ENCODE measurements at places on chromosomes 2 and 18.

- DNase-seq = no peak
These were observed 337.0 kb downstream of the EIPR1 start for GRCh38 chr2:3040496-3041140.

DNA sequence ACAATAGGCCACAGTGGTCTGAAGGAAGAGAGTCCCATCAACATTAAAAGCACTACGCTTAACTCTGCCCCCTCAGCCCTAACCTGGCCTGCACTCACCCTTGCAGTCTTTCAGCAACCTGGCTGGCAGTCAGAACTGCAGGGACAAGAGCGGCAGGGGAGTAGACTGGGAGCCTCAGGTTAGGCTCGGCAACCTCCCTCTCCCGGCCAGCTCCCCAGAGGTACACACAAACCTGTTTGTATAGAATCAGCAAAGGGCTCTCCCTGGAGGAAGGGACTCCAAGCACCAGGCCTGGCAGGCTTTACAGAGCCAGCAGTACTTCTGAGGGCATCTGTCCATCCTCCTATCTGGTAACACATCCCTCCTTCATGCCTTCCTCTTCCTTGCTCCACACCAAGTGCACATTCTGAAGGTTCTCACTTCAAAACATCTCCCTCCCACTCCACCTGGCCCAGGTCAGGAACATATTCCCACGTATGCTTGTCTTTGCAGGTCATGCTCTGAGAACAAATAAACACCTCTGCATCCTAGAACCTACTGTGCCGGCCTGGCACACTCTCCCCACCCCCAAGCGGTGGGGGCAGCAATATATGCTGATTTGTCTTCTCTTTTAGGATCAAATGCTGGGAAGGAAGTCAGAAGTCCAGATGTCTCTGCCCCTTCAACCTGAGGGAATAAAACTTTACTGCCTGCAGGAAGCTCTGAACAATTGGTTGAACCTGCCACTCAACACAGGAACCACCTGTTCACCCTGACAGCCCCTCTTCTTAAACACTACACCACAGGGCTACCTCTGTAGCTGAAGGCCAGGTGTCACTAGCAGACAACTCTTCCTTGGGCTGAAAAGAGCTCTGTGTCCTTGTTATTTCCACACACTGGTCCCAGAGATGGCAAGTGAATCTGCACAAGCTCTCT lies 12.6 kb upstream of the SFXN5 start:
- DNase-seq = no peak

DNA sequence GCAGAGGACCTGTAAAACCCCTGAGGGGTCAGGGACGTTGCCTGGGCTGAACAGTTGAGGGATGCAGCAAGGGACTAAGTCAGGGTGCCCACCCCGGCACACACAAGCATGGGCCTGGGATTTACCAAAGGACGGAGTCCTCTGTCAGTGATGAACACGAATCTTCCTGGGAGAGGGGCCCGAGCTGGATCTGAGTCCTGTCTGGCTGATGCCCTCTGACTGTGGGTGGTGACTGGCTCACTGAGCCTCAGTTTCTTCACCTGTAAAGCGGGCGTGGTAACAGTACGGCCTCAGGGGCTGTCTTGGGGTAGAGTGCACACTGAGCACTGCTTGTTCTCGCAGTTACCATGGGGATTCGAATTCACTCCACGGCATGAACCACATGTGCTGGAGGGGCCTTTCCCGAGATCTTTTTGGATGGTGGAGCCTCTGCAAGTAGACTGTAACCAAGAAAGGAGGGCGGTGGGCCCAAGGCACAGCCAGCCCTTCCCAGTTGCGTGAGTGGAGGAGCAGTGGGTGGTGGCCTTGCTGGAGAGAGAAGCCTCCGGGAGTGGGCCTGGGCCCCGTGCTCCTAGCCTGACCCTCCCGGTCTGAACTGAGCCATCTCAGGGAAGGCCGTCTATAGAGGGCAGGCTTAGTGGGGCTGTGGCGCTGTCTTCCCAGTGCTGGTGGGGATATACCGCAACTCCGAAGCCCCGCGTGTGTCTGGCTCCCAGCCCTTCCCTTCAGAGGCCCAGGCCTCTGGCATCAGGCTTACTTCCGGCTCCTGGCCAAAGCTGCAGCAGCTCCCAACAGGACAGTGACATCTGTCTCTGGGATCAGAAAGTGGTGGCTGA lies 130.8 kb upstream of the HS6ST1 start:
- no peak for DNase-seq

GRCh38 chr2:241443486-241444223 lies 64.7 kb downstream of the STK25 start:
- DNase-seq = peak; percentile 80

- DNase-seq = peak; percentile 35
These were observed 14.1 kb downstream of the MSGN1 start for GRCh38 chr2:17830053-17831034.

GRCh38 chr2:180983468-180984242 lies 3.2 kb downstream of the UBE2E3 start:
- no peak for DNase-seq

- DNase-seq = no peak
These were observed 340.6 kb upstream of the DCC start for GRCh38 chr18:51999351-51999750.

DNA sequence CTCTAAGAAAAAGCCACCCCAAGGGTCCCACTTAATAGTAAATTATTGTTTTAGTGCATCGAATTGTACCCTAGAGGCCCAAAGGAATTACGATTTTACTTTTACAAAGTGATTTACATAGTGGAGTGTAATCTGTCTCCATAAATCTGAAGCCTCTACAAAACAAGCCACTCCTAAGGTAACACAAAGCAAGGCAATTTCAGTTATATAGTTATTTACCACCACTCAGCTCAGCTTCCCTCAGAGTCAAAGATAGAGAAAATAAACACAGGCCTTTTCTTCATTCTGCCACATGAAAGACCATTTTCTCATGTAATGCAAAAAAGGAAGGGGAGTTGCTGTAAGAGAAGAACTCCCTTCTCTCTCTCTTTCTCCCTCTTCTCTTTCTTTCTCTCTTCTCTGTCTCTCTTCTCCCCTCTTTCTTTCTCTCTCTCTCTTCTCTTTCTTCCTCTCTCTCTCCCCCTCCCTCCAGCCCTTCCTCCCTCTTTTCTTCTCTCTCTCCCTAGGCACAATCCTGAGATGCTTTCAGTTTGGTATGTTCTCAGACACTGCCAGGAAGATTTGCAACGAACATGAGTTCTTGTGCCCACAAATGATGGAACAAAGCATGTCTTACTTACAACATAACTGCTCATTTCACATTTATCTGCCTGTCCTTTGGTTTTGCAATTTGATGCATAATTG lies 264.5 kb downstream of the BCL2 start:
- DNase-seq = no peak

GRCh38 chr2:24898122-24899109 lies 21.6 kb downstream of the ADCY3 start:
- DNase-seq = no peak

DNA sequence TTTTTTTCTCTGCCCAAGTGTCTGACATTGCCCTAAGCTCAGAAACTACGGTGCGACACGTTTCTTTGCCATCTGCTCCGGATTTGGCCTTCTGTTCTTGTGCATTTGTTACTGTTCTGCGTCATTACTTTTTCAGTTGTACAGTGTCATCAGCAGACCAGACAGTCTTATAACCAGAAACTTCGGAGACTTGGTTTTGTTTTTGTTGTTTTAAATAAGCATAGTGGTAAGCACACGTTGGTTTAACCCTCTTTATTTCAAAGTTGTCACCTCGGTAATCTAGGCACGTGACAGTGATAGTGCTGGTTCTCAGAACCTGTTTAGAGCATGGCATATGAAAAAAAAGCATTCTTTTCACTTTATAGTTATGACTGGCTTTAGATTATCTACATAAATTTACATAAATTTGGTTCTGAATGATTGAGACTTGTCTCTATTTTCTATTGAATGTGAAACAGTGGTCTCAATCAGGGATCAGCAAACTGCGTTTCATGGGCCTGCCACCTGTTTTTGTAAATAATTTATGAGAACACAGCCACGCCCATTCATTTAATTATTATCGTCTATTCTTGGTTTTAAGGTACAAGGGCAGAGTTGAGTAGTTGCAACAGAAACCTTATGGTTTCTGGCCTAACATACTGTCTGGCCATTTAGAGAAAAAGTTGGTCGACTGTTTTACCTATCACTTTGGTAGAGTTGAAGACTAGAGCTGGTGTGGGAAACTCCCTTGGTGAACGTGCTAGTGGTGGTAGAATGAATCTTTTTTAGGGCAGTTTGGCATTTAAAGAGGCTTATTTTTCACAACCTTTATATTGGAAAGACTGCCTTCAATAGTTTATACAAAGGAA lies 106.5 kb downstream of the ZNF532 start:
- DNase-seq = no peak

DNA sequence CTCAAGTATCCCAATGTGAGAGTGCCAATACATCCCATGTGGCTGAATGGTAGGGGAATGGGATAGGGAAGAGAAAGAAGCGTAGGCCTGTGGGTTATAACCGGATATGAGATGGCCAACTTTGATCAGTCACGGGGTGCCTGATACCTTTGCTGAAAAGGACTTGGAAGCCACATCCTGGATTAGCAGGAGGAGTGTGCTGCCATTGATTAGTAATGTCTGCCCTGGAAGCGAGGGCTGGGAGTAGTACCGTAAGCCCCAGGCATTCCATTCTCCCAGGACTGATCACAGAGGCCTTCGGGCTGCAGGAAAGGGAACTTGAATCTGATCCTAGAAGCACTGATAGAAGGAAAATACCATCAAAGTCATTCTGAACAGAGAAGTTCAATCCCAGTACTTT lies 218.5 kb downstream of the TFCP2L1 start:
- no peak for DNase-seq

GRCh38 chr18:49725809-49726674 lies 87.3 kb downstream of the ACAA2 start:
- no peak for DNase-seq

- DNase-seq = no peak
These were observed 85.6 kb upstream of the TAF1B start for GRCh38 chr2:9757501-9758264.

DNA sequence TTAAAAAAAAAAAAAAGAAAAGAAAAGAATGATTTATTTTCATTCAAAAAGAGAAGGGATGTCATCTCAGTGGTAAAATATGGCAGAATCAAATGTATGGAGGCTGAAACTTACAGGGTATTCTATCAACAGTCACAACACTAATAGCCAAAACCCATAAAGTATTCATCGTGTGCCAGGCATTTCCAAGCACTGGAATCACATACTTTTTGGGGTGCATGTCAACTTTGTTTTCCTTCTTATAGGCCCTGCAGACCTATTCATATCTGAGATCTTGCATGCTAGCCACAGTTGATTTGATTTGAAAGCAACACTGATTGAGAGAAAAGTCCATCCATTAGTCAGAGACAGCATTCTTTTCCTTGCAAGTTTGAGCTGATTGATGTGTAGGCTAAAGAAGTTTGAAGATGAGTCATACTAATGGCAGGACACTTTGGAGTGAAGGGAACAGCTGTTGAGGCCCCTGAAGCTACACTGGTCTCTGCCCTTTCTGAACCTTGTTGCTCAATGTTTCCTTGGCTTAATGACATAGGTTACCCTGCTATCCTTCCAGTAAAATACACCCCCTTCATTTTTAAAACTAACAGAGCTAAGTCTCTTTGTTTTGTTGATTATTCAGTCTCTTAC lies 22.0 kb downstream of the KATNAL2 start:
- DNase-seq = no peak

GRCh38 chr2:241613017-241613780 lies 23.8 kb downstream of the THAP4 start:
- no peak for DNase-seq

DNA sequence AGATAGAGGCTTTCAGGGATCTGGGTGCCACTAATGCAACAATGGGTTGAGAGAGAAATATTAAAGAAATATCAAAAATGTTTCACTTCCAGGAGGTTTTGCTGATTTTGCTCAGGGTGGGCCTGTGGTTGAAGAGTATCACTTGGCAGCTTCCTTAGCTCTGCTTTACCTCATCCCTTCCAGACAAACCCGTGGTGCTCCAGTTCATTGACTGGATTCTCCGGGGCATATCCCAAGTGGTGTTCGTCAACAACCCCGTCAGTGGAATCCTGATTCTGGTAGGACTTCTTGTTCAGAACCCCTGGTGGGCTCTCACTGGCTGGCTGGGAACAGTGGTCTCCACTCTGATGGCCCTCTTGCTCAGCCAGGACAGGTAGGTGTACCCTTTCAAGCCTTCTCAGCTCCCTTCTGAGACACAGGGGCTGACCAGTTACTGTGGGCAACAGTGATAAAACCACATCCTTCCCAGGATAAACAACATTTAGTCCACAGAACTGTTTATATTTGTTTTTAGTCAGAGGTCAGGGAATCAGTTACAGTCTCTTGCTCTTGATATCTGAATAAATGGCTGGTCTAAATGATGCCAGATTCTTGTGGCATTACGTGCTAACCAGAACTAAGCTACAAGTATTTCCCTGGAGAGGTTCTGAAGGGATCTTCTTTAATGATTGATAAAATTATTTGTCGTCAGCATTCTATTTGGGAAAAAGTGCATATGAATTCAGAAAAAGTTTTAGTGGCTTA lies 7.0 kb downstream of the SLC14A1 start:
- no peak for DNase-seq

DNA sequence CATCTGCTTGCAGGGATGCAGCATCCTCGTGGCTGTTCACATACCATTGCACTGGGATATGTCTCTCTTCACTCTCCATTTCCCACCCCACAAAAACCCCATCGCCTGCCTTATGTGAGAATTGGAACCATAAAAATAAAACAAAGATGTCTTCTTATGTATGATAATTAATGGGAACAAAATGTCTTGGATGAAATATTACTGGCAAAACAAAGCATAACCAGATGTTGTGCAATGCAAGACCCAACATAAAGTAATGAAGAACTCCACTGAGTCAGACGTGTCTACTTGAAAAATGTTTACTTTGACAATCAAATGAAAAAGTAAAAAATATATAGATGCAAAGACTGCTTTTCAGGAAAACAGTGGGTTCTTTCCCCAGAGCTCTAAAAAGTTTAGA lies 611.3 kb upstream of the SYT4 start:
- no peak for DNase-seq

GRCh38 chr18:57353137-57353939 lies 981 bp downstream of the ST8SIA3 start:
- no peak for DNase-seq

GRCh38 chr2:222862909-222863544 lies 2.2 kb downstream of the ACSL3 start:
- no peak for DNase-seq

DNA sequence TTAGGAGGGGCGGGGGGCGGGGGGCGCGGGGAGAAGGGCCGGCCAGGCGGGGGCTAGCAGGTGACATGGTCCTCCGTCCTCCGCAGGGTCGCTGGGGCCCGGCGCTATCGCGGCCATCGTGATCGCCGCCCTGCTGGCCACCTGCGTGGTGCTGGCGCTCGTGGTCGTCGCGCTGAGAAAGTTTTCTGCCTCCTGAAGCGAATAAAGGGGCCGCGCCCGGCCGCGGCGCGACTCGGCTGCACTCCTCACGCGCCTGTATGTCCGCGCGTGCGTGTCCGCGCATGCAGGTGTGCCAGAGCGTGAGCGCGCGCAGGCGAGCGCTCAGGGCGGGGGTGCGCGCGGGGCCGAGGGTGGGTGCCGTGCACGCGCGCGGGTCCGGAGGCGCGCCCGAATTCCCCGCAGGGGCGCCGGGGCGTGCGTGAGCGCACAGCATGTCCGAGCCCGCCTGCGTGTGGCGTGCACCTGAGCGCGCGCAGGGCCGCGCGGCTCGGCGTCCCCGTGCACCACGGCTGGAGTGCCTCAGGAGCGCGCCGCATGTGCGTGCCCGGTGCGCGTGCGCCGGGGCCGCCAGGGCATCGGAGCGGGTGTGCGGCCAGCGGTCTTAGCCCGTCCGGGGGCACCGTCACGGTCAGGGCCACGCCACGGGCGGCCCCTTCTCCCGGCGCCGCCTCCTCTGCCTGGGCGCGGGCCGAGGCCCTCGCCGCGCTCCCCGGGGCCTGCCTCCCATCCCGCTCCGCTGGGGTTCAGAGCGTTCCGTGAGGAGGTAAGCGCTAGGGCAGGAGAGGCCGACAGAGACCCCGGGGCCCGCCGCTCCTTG lies 6.3 kb downstream of the SNORC start:
- no peak for DNase-seq

Data from natural killer cell (primary cell).